ENCODE measurements at places on chromosomes 1 and 21.

DNA sequence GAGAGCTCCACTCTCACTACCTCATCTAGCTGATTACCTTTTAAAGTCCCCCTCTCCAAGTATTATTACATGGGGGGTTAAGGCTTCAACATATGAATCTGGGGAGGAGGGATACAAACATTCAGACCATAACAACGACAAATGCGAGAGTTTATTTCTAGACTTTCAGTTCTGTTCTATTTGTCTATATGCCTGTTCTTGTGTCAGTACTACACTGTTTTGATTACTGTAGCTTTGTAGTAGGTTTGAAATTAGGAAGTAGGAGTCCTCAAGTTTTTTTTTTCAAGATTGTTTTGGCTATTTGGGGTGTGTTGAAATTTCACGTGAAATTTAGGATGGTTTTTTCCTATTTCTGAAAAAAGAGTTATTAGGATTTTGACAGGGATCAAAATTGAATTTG, 16.3 kb downstream of the ZMYM4 start:
- no peak for DNase-seq

DNA sequence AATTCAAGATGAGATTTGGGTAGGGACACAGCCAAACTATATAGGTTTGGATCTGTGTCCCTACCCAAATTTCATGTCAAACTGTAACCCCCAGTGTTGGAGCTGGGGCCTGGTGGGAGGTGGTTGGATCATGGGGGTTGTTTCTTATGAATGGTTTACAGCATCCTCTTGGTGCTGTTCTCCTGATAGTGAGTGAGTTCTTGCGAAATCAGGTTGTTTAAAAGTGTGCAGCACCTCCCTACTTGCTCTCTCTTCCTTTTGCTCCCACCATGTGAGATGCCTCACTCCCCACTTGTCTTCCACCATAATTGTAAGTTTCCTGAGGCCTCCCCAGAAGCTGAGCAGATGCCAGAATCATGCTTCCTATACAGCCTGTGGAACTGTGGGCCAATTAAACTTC, 17.3 kb downstream of the ODF2L start:
- DNase-seq, result no peak

GRCh38 chr1:17671314-17671705, 83.8 kb upstream of the ACTL8 start:
- no peak for DNase-seq

- no peak for DNase-seq
Observed at GRCh38 chr1:224267925-224268324, 62.0 kb downstream of the NVL start.

GRCh38 chr1:23122023-23122748, 46.5 kb downstream of the LUZP1 start:
- no peak for DNase-seq

- DNase-seq, result no peak
Observed at GRCh38 chr1:59475737-59476136, 178.8 kb downstream of the FGGY start.

DNA sequence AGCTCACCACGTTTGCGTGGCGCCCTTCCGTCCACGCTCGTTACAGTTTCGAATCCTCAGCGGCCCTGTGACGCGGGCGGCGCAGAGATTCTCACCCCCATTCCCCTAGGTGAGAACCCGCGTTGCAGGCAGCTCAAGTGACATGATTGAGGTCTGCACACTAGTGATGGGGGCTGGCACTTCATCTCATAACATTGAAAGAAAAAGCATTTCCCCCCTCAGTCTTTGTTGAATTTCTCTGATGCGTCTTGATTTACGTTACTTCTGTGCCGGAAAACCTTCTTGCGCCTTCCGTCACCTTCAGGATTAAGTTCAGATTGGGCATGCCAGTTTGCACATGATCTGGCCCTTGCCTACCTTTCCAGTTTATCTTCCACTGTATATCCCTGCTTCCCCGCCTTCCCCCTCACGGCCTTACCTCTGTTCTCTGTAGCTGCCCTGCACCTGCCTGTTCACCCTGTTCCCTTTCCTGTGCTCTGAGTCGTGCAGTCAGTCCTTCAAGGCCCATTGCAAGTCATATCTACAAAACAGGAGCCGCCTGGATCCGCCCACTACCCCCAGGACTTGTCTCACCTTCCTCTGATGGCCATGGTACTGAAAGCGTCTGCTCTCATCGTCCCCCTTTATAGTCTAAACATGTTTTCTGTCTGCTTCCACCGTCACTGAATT, 1.1 kb downstream of the CTPS1 start:
- peak; percentile 74 for DNase-seq

DNA sequence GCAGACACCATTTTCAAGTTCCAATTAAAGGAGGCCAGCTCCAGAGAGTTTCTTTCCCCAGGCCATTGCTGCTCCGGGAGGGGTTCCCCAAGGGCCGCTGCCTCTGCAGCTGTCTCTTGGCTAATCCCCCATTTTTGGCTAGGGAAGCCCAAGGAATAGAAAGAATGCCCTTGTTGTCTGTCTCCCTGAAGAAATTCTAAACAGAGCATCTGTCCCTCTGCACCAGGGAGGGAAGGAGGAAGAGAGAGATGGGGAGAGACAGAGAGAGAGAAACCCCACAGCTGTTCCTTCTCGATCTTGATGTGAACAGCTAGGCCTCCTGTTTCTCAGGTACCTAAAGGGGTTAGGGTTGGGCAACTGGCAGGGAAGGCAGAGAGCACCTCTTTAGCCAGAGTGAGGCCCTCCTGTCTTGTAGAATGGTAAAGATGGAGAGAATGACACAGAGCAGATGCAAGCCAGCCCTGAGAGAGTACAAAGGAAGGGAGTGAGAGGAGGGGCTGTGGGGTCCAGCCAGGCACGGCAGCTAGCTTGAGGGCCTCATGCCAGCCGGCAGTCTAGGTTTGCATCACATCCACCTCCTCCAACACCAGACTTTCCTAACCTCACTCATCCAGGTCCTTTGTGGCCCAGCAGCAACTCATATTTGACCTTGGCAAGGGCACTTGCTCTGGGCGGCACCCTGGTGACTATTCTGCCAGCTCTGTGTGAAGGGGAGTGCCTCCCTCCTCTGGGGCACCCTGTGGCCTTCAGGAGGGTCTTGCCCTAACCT, 13.1 kb downstream of the OPTC start:
- DNase-seq, result no peak

DNA sequence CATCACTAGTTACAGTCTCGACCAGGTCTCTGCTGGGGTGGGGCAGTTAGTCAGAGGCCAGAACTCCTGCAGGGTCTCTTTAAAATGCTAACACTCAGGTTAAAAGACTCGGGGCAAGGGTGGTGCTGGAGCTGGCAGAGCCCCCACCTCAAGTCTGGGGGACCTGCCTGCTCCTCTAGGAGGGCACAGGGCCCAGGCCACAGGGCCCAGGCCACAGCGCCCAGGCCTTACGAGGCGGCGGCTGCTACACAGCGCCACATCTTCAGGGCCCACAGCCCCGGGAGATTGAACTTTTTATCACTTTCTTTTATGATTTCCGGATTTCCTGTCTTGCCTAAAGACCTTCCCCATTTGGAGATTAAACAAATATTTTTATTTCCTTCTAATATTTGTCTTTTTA, 10.4 kb downstream of the MPZ start:
- no peak for DNase-seq

GRCh38 chr1:212162635-212163034, 122.6 kb upstream of the PPP2R5A start:
- peak; percentile 21 for DNase-seq

- DNase-seq, result peak; percentile 37
Observed at GRCh38 chr1:63322944-63323864, 837 bp downstream of the FOXD3 start.

DNA sequence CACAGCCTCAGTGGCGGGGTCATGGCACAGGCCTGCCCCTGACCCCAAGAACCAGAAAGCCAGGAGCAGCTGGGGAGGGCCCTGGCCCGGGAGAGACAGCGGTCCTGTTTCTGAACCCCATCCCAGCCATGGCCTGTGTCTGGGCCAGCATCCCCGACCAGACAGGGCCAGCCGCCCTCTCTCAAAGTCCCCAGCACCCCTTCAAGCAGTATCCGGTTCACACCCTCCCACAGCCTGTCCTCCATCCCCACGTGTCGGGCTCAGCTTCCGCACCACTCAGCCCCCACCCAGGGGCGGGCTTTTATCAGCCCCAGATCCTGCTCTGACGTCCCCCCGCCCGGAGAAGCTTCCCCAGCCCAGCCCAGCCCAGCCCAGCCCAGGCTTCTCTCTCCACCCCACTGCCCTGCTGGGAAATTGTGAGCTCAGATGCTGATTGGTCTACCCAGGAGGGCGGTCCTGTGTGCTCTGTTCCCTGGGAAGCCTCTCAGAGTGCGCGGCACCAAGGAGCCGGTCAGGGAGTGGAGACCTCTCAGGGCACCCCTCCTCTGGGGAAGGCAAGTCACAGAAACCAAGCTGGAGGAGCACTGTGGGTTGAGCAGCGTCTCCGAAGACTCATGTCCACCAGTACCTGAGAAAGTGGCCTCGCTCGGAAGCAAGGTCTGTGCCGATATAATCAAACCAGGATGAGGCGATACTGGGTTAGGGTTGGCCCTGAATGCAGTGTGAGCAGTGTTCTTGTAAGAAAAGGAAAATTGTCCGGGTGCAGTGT, 4.7 kb upstream of the FAAP20 start:
- DNase-seq, result peak; percentile 94

- no peak for DNase-seq
Observed at GRCh38 chr1:100100202-100100601, 32.5 kb downstream of the SASS6 start.

- DNase-seq, result no peak
Observed at GRCh38 chr1:89047734-89048133, 17.3 kb downstream of the GBP1 start.

DNA sequence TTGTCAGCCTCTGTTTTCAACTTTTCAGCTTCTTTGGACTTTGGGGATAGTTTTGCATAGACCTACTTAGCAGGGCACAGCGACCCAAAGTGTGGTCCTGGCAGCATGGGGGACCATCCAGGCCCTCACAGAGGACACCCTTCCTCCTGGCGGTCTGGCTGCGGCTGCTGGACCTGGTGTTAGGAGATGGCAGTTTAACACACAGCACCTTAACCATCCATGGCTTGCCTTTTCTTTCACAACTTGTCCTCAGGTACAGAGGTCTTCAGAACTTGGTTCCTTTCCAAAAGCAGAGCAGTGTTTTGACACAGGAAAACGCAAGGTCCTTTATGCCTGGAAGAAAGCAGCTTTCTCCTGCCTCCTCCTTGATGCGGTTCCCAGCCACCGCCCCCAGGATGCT, 68.1 kb downstream of the RHOU start:
- DNase-seq, result no peak

DNA sequence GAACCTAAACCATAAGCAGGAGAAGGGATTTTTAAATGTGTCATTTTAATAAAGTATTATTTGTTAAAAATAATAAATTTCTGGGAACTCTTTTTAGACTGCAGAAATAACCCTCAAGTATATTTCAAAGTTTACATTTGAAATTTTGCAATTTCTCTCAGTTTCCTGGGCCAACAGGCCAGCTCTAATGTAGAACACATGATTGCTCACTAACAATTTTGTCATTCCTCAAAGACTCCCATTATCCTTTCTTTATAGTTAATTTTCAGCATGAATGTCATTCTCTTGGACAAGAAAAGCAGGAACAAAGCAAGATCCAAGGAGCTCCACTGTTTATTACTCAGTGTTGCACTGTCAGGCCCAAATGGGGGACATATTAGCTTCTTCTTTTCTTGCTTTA, 119.4 kb upstream of the VANGL1 start:
- DNase-seq, result no peak

DNA sequence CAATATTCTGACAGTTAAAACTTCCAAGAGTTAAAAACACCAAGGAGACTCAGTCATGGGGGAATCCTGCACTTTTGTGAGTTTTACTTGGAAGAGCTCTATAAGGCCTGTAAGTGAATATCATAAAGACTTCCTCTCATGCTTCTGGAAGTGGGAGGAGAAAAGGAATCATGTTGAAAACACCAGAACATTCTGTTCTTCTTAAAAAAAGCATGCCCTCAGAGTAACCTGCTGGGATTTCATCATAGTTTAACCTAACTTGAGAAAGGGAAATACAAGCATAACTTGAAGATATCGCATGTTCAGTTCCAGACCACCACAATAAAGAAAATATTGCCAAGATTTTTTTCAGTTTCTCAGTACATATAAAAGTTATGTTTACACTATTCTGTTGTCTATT, 51.9 kb downstream of the COL11A1 start:
- DNase-seq, result no peak

DNA sequence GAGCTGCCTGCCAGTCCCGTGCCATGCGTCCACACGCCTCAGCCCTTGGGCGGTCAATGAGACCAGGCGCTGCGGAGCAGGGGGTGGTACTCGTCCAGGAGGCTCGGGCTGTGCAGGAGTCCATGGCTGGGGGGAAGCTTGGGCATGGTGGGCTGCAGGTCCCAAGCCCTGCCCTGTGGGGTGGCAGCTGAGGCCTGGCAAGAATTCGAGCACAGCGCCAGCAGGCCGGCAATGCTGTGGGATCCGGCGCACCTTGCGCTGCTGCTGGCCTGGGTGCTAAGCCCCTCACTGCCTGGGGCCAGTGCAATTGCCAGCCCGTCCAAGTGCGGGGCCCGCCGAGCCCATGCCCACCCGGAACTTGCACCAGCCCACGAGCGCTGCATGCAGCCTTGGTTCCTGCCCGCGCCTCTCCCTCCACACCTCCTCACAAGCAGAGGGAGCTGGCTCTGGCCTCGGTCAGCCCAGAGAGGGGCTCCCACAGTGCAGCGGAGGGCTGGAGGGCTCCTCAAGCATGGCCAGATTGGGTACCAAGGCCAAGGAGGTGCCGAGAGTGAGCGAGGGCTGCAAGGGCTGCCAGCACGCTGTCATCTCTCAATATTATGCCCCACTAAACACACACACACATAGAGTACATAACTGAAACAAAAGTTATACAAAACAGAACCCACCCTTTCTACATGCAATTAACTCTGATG, 307.7 kb downstream of the LMO4 start:
- DNase-seq, result no peak

- DNase-seq, result no peak
Observed at GRCh38 chr1:76543495-76543894, 323.8 kb upstream of the ST6GALNAC5 start.

- no peak for DNase-seq
Observed at GRCh38 chr1:17186216-17186909, 18.6 kb upstream of the PADI1 start.

- no peak for DNase-seq
Observed at GRCh38 chr1:220219136-220219442, 53.2 kb downstream of the RAB3GAP2 start.

GRCh38 chr1:193709607-193710006, 523.2 kb upstream of the B3GALT2 start:
- DNase-seq, result no peak

- peak; percentile 22 for DNase-seq
Observed at GRCh38 chr1:50424045-50424883, 1.0 kb upstream of the DMRTA2 start.

- DNase-seq, result no peak
Observed at GRCh38 chr1:174166530-174167264, 7.4 kb downstream of the RABGAP1L start.

DNA sequence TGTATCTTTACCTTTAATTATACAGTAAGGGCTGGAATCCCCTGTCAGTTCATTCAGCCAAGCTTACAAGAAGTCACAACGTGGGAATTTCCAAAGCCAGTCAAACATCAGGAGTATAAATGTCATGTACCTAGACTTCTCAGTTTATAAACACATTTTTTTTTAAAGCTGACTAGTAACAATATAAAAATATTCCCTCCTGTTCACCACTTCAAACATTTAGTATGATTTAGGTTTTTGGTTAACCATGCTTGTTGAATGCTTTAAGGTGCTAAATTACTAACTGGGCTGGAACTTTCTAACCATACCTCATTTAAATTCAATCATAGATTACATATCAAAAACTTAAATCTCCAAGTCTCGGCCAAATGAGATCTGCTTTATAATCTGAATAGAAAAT, 44.0 kb downstream of the JAK1 start:
- DNase-seq, result peak; percentile 31

GRCh38 chr1:164440232-164440631, 118.8 kb upstream of the PBX1 start:
- DNase-seq, result no peak

Measured in activated CD4-positive, alpha-beta T cell treated with anti-CD3 and anti-CD28 coated beads, Interleukin-2, amount 50 U/mL, for 16 hours (primary cell).